ENCODE measurements at places on chromosomes 3 and 15. TPM values are rescaled to one million over a fixed set of nuclear protein-coding genes. Genes with fewer than 3 reads are reported as not detected.

- no peak for DNase-seq
- no peak overlapping the region for H3K4me3 ChIP-seq
- no peaks in the 10 kb centered on the region for H3K27me3 ChIP-seq
- H3K36me3 ChIP-seq = no peaks in the 10 kb centered on the region
- no peaks in the 10 kb centered on the region for H3K4me1 ChIP-seq
Measured at GRCh38 chr15:73807865-73808264, 54.7 kb upstream of the INSYN1 start.

GRCh38 chr3:52028572-52028971, 27.8 kb downstream of the DUSP7 start:
- H3K27ac ChIP-seq = no peak overlapping the region
- no peaks in the 10 kb centered on the region for H3K27me3 ChIP-seq
- no peak overlapping the region for H3K4me3 ChIP-seq
- no peak for DNase-seq
- no peaks in the 10 kb centered on the region for H3K4me1 ChIP-seq

GRCh38 chr3:172717493-172718088, 6.7 kb upstream of the NCEH1 start:
- no peak overlapping the region for H3K4me3 ChIP-seq
- no peaks in the 10 kb centered on the region for H3K36me3 ChIP-seq
- H3K27me3 ChIP-seq = no peaks in the 10 kb centered on the region
- no peak for DNase-seq
- no peaks in the 10 kb centered on the region for H3K4me1 ChIP-seq

GRCh38 chr3:122515870-122516269, 1.1 kb upstream of the KPNA1 start:
- no peaks in the 10 kb centered on the region for H3K27me3 ChIP-seq
- DNase-seq = no peak

The SSUH2 gene
- total RNA-seq = 0.70 TPM

The IL20RB gene
- not detected for total RNA-seq

The MUC13 gene
- total RNA-seq = 0.51 TPM

The KBTBD8 gene
- total RNA-seq = 2.6 TPM

The CD80 gene
- not detected for total RNA-seq
